ENCODE measurements at places on chromosomes 3 and 15.
A peak's percentile ranks its signal among the peaks of the same experiment; 100 is the strongest.

- no peak for DNase-seq
Measured at GRCh38 chr15:40087991-40088928, 20.4 kb downstream of the BMF start.

DNA sequence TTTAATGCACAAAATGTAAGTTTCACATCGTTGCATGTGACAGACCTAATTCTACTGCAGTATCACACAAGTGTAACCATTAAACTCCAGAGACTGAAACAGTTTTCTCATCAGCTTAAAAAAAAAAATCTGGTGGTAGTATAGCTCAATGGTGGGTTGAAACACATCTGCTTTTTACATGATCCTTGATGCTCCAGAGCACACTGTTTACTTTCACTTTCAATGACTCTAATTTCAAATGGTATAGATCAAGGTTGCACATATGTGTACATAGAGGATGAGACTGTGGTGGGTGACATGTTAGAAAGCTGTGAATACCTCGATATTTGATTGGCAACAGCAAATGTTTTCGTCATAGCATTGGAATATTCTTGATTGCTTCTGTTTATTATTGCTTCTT is 22.4 kb downstream of the MCTP2 start:
- DNase-seq: peak; percentile 61

GRCh38 chr15:39381517-39381916 is 199.4 kb upstream of the THBS1 start:
- no peak for DNase-seq

DNA sequence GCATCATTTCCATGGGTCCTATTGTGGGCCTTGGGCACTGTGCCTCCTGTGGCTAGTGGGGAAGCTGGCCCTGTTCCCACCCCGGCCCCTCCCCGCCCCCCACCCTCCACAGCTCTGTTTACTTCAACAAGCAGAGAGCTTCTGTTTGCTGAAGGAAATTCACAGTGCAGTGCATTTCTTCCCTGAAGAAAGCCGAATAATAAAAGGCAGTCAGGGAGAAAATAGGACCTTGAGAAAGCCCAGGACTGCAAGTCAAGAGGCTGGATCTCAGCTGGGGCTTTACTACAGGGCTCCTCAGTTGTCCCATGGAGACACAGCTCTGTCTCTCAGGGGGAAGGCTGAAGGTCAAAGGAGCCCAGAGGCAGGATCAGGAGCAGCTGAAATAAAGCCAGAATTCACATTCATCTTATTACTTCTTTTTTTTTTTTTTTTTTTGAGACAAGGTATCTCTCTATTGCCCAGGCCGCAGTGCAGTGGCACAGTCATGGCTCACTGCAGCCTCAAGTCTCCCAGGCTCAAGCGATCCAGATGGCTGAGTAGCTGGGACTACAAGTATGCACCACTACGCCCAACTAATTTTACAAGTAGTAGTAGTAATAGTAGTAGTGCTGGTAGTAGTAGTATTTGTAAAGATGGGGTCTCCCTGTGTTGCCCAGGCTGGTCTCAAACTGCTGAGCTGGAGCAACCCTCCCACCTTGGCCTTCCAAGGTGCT is 33.0 kb upstream of the LACTB start:
- DNase-seq: no peak

GRCh38 chr3:124764746-124765145 is 34.5 kb downstream of the UMPS start:
- no peak for DNase-seq

GRCh38 chr3:60931452-60931851 is 319.8 kb downstream of the FHIT start:
- DNase-seq: no peak

DNA sequence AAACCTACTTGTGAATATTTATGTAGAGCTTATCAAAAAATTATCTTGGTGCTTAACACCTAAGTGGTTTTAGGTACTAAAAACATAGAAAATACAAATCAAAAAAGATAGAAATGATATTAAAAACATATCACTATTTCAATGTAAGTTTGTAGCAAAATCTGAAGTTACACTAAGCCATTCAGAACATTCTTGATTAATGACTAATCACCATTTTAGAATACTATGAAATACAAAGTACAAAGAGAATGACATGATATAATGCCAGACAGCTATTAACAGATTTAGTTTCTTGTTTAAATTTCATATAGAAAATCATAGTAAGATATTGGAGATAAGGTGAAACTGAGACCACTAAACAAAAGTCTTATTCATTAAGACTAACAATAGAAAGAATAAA is 169.7 kb upstream of the AGTR1 start:
- no peak for DNase-seq

- no peak for DNase-seq
Measured at GRCh38 chr3:120057626-120058025, 36.6 kb downstream of the GSK3B start.

DNA sequence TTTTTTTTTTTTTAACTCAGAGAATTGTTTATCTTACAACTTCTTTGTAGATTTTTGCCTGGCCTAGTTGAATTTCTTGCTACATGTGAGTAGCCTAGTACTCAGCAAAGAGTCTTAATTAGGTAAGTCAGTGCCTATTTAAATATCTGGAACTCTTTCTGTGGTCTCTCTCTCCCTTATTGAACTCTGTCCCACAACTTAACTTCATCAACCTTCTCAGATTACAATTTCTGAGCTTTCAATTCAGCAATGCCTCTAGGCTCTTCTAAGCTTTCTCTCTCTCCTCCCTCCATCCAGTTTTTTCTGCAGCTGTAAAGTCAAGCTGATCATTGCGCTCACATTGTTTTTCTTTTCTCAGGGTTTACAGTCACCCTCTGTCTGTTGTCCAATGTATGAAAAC is 517.6 kb upstream of the ROBO1 start:
- no peak for DNase-seq

DNA sequence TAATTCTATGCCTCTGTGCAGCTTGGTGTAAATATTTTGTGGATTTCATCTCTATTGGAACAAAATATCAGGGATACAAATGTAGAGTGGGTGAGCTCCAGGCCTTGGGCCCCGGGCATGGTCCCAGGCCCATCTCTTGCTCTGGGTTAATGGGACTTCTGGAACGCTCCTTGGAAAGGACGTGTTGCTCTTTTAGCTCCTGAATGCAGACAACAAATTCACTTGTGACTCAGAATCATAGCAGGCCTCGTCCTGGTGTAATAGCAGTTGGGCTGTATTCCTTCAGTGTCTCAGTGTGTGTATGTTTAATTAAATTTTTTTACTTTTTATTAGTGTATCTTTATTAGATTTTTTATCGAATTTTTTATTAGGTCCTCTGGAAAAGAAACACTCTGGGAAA is 266.7 kb upstream of the C2CD4B start:
- DNase-seq: no peak

- DNase-seq: no peak
Measured at GRCh38 chr3:1017870-1018269, 75.0 kb upstream of the CNTN6 start.

DNA sequence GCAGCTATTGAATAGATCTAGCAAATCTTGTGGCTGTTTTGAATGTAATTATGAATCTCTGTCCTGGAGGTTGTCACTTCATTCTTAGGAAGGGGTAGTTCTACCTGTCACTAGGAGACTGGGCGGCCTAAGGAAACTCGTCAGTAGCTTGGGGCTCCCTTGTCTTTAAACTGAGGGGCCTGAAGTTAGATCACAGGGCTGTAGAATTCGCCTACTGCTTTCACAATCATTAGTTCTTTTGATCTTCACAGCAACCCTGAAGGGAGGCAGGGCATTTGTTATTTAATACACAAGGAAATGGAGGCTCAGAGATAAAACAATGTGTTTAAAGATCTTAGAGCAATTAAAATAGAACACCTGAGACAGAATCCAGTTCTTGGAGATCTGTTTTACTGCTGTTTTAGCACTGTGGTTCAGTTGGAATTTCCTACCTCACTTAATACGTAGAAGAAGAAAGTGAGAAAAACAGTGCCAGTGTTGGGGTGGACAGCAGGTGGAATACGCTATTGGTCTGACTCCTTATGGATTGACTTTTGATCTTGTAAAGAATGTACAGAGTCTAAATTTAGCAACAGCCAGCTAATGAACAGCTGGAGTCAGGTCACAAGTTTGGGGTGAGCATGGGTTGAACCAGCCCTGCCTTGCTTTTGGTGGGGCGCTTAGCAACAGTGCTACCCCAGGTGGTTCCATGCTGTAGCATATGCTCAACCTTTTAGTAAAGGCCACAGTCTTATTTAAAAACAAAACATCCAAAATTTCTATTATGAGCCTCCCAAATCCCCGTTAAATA is 71.4 kb upstream of the BHLHE40 start:
- no peak for DNase-seq

GRCh38 chr15:94477913-94478553 is 246.7 kb downstream of the MCTP2 start:
- DNase-seq: no peak

GRCh38 chr3:115141033-115141757 is 5.9 kb downstream of the ZBTB20 start:
- DNase-seq: no peak

DNA sequence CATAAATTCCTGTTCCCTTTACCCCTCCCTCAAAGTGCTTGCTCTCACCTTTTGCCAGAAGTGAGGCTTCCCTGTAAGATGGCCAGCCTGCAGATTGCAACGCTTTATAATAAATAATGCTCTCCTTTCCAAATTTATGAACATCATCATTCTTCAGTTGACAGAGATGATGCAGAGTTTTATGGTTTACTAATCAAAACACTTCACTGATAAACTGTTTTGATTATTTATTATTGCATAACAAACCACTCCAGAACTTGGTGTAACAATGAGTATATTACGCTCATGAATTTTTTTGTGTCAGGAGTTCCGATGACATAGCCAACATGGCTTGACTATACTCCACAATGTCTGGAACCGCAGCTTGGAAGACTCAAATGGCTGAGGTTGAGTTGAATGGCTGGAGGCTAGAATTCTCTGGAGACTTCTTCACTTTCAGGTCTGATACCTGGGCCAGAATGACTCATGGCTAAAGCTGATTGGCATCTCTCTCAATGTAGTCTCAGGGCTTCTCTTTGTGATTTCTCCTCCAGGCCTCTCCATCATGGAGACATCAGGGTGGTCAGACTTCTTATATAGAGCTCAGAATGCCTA is 27.3 kb upstream of the TGFBR2 start:
- no peak for DNase-seq

GRCh38 chr3:14725564-14726440 is 50.9 kb downstream of the C3orf20 start:
- no peak for DNase-seq

- DNase-seq: no peak
Measured at GRCh38 chr15:55220606-55221005, 23.9 kb upstream of the RSL24D1 start.

DNA sequence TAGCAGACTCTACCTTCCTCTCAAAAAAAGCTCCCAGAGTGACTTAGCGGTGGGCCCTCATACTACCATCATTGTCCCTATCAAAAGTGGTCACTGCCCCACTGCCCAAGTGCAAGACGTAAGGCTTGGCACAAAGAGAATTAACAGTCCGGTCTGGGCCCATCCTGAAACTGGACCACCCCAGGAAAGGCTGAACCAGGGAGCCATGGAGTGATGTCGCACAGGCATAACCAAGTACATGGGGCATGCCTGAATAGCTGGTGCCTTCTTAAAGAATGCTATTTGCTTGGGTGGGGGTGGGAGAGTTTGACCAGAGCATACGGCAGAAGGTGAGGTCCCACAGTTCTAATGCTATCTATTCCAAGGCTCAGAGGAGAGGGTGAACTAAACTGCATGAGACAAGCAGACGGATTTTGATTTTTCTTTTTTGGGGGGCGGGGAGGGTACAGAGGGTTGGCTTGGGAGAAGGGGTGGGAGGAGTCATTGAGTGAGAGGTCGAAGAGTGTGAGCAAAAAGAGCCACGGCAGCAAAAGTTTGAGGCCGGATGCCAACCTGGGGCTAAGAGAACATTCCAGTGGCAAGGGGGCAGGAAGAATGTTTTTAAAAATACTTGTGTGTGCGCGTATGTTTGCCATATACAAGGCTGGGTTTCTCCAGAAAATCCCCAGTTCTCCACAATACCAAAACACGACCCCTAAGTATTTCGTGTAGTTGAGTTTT is 50.2 kb downstream of the FAM174B start:
- DNase-seq: no peak

GRCh38 chr3:156406393-156406792 is 148.5 kb downstream of the SSR3 start:
- no peak for DNase-seq

DNA sequence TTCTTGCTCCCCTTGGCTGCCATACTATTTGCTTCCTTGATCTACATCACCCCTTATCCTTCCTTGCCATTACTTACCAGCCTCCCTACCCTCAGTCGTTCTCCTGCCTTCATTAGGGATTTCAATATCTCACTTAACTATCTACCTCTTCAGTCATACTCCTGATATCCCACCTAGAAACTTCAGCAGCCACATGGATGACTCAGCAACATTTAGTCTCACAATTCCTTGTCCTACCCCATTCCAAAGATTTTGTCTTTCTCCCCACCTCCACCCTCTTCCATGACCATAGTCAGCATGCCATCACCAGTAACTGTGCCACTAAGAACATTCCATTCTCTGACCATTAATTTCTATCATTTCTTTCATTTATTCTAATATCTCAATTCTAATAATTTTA is 18.4 kb downstream of the UPK1B start:
- no peak for DNase-seq

GRCh38 chr15:36109943-36110658 is 469.3 kb upstream of the CDIN1 start:
- no peak for DNase-seq

- DNase-seq: no peak
Measured at GRCh38 chr3:94420931-94421330, 358.1 kb downstream of the NSUN3 start.

DNA sequence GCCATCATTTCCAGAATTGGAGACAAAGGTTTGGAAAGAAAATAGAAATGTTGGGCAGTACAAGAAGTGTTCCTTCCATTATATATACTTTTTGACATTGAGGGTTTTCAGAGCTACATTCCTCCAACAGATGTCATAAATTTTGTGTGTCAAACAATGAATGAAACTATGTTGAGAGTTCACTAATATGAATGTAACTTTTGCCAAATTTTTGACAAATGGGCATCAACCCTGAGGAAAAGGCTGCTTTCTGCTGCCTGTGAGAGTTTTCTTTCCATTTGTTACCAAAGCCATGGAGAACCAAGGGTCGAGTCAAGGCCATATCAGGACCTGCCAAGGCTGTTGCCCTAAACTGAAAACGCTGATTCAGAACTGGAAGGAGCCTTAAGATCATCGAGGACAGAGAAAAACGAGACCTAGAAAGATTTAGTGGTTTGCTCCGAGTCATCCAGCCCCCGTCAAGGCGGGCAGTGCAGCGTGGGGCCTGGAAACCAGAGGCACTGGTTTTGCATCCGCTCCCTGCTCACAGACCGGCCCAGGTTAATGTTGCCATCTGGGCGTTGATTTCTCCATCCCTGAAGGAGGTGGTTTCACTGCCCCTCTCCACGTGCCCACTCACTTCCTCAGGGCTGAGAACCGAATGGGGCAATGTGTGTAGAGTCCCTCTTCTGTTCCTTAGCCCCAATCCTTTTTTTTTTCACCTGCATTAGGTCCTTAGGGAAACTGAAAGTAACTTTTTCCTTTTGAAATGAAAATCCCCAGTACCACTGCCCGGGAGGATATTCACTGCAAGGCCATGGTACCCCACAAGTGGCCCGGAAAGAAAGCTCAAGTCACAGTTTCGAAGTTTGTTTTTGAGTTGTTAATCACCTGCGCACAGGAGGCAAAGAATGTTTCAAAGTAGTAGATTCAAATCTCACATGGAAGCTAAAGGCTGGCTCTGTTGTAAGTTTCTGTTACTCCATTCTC is 32.8 kb downstream of the TPM1 start:
- DNase-seq: no peak
